LoVo (cell line): ENCODE measurements at places on chromosomes 7 and 10.

- DNase-seq: peak; percentile 76
These were observed 69.8 kb downstream of the LSMEM1 start for GRCh38 chr7:112550468-112551060.

DNA sequence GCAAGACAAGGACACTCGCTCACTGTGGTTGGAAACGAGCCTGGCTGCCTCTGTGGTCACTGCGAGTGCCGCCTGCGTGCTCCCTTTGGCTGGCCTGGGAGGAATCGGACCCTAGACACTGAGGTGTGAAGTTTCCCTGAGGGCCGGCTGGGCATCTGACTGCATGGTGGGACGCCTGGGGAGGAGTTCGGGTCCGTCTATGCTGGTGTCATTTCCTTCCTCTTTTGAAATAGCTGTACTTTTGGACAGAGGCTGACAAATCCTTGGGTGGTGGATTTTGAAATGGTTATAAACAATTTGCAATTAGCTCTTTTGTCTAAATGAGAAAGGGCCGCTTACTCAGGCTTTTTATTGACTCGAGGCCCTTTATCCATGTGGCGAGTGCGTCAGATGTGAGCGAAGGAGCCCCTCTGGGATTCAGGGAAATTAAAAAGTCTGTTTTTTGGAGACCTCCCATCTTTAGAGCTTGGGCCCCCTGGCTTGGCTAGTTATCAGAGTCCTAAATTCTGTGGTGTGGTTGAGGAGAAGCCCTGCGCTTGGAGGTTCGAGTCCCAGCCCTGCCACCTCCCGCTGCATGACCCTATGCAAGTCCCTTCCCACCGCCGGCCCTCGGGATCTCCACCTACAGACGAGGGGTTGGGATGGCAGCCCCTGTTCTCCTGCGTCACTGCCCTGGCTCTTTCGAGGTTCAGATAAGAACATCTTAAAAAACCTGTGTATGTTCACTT, 147.1 kb downstream of the RGS10 start:
- DNase-seq: no peak

DNA sequence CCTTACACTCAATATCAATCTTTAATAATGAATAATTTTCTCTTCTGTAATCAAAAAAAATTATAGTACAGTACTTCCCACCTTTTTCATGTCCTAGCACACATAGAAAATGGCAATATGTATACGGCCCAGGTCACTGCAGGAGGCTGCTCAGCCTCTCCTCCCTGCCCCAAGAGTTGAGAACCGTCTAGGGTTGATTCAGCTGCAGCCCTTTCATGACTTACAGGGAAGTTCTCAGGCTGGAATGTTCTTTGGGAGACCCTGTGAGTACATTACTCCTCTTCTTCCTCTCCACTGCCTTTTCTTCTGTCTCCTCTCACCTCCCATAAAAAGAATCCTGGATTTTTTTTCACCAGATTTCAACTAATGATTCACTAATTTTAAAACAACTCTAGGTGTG, 180.0 kb downstream of the HDAC9 start:
- no peak for DNase-seq

DNA sequence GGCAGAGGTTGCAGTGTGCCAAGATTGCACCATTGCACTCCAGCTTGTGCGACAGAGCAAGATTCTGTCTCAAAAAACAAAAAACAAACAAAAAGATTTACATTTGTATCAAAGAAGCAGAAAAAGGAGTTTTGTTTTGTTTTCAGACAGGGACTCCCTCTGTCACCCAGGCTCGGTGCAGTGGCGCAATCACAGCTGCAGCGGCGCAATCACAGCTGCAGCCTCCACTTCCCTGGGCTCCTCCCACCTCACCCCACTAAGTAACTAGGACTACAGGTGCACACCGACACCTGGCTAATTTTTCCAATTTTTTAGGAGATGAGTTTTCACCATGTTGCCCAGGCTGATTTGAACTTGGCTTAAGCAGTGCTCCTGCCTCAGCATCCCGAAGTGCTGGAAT, 1.8 kb downstream of the ARMC10 start:
- DNase-seq: no peak

- peak; percentile 38 for DNase-seq
These were observed 569 bp downstream of the ZNF316 start for GRCh38 chr7:6637544-6638229.
